ENCODE measurements at places on chromosomes 11 and 22. TPM values are rescaled to one million over a fixed set of nuclear protein-coding genes. Genes with fewer than 3 reads are reported as not detected.

DNA sequence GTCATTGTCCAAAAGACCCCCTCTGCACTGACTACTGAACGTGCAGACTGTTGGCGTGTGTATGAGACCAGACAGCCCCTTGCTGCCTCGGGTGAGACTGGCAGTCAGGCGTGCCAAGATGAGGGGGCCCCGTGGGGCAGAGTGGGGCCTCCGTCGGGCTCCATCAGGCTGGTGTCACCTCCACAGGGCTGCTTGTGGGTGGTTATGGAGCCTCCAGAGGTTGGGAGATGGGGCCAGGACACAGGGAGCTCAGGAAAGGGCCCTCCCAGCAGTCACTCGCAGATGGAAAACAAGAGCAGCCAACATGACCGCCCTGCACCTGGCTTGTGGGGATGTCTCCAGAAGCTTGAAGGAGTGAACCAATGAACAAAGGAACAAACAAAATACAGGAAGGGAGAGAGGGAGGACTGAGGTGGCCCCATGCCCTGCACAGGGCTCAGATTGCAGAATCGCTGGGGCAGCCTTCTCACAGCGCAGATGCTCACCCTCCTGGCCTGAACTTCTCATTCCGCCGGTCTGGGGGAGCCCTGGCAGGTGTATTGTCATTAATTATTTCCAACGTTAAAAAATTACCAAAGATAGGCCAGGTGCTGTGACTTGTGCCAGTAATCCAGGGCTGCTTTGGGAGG lies 5.5 kb upstream of the PHLDA2 start:
- no peak for DNase-seq

GRCh38 chr11:68828155-68828931 lies 13.4 kb downstream of the CPT1A start:
- no peak for DNase-seq

GRCh38 chr11:44351006-44351660 lies 41.2 kb upstream of the ALX4 start:
- no peak for DNase-seq

- DNase-seq, result no peak
Measured at GRCh38 chr11:102727890-102728289, 3.1 kb upstream of the MMP8 start.

- peak; percentile 66 for DNase-seq
Measured at GRCh38 chr11:1868636-1869291, 15.9 kb downstream of the LSP1 start.

- no peak for DNase-seq
Measured at GRCh38 chr22:45047260-45047659, 37.5 kb upstream of the PHF21B start.

- peak; percentile 36 for DNase-seq
Measured at GRCh38 chr11:45333001-45333971, 47.1 kb upstream of the SYT13 start.

- peak; percentile 82 for DNase-seq
Measured at GRCh38 chr22:20268279-20269012, at the start of gene RTN4R. Gene RTN4R (minus strand): TSS chr22:20268318. CDS start chr22:20268092, 226 bp downstream.

DNA sequence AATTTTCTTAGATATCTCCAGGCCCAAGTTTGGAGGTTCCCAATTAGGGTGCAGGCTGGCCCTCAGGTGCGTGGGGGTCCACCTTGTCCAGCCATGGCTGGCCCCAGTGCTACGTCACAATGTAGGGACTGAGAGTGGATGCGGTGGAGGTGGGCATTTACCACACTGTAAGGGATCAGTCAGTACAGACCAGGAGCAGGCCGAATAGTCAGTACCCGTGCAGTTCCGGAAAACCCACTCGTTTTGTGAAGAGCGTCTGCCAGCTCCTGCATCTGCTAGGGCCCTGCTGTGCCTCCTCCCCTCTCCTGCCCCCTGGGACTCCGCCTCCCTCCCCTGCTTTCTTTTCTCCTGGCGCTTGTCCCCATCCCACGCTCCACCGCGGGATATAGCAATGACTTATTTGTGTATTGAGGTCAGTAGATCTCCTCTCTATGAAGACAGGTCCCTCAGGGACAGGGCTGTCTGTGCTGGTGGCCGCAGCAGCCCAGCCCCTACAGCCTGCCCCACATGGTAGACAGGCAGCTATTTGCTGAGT lies 50.4 kb upstream of the SEPTIN5 start:
- peak; percentile 82 for DNase-seq

DNA sequence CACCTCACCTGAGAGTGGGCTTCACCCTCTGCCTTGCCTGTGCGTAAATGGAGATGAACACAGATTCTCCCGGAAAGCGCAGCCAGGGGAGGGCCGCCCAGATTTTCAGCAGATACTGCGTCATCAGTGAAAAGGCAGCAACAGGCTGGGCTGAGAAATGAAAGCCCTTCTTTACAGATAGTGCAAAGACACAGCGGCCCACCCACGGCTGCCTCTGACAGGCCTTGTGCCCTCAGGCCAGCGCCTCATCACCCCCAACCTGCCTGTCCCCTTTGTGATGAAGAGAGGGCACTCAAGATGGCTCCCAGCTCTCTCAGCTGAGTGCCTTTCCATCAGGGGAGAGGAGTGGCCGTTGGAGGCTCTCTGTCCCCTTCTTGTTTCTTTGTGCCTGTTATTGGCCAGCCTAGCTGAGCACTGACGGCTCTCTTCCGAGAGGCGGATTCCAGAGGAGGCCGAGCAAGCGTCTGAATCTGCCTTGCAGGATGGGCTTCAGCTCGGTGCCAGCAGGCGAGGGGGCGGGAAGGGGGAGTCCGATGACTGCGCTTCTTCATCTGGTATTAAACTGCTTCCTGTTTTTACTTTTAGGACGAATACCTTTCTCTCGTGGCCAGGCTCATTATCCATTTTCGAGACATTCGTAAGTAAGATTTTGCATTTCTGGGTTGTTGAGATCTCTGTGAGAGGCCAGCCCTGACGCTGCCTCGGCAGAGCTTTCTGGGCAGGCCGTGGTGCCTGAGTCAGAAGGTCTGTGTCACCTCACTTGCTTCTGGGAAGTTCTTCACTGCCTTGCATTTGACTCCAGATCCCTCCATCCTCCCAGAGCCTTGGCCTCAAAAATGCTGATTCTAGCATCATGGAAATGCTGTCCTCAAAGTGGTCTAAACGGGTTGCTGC lies 43.7 kb downstream of the MED15 start:
- DNase-seq, result peak; percentile 69

- no peak for DNase-seq
Measured at GRCh38 chr11:112025707-112026106, 499 bp downstream of the DLAT start.

DNA sequence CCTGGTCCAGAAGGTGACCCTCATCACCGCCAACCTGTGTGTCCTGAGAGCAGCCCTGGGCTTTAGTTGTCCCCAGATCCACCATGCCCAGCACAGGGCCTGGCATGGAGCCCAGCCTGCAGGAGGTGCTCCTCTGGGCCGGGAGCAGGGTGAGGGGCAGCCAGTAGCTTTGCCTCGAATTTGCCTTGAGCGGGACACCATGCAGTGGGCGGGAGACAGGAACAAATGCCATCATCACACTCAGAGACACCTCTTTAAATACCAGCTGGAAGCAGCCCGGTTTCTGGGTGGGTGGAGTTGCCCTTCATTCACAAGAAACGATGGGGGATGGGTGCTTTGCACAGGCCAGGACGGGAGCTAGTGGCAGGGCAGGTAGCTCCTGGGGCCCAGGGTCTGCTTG lies 19.3 kb downstream of the FLRT1 start:
- DNase-seq, result peak; percentile 87

DNA sequence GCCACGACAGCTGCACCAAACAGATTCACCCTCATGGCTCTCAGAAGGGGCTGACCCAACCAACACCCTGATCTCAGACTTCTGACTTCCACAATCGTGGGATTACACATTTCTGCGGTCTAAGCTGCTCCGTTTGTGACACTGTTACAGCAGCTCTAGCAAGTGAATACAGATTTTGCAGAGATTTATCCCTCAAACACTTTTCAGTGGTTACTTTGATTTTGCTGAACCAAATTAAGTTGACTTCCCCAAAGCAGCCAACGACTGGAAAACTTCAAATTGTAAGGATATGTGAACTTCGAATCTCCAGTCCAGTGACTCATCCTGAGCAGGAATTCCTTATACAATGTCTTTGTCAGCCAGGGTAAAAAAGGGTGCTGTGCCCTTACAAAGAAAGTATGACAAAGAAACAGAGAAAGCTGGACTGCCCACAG lies 14.8 kb upstream of the INCENP start:
- DNase-seq, result no peak

- no peak for DNase-seq
Measured at GRCh38 chr11:25415793-25416192, 916.1 kb upstream of the ANO3 start.

DNA sequence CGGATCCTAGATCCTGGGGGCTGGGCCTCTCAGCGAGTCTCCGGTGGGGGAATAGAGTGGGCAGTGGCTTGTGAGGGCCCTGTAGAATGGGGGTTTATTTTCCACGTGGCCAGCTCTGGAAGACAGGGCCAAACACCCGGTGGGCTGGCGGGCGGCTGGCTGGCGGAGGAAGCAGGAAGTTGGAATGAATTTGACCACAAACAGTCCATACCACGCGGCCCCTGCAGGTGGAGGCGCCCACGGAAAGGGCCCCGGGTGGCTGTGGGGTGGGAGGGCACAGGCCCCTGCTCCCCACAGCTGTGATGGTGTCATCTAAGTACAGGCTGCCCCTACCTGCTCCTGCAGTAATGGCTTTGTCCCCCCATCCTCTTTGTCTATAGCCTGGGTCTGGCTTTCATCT lies 15.1 kb downstream of the MCAT start:
- no peak for DNase-seq

DNA sequence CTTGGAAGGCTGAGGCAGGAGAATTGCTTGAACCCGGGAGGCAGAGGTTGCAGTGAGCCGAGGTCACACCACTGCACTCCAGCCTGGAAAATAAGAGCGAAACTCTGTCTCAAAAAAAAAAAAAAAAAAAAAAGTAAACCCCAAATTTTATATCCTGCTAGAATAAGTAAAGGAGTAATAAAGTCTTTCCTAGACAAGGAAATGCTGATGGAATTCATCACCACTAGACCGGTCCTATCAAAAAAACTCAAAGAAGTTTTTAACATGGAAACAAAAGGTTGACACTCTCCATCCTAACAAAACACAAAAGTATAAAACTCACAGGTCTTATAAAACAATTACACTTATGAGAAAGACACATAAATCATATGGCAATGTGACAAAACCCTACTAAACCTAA lies 213.9 kb downstream of the SBF2 start:
- no peak for DNase-seq

DNA sequence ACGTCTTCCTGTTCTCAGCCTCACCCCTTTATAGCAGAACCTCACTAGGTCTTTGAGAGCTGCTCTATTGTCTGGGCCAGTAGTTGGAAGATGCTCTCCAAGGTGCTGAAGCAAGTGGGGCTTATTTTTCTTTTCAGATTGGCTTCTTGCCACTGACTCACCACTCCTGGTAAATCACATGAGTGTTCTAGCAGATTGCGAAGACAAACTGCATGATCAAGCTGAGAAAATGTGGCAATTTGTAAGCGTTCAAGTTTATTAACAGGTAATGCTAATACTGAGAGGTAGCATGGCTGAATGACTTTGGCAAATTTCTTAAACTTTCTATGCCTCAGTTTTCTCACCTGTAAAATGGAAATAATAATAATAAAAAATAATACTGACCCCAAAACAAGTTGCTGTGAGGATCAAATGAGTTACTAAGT lies 59.2 kb downstream of the CACNG2 start:
- no peak for DNase-seq

- no peak for DNase-seq
Measured at GRCh38 chr11:62445314-62445740, 26.5 kb downstream of the SCGB1A1 start.

DNA sequence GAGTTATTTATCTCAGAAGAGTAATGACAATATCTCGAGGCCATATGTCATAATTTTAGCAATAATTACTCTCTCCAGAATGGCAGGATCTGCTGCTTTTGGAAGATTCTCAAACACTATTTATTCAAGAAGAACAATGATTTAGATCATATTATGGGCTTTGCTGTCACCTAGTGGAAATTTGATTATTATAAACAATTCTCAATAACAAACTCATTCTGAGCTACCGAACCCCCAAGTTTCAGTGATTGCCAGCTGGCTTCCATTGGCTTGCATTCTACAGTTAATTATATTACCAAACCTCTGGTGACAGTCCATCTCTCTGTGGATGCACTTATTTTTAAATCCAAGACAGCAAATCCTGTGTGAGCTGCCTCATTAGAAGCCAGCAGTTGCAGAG lies 27.9 kb upstream of the SLC36A4 start:
- DNase-seq, result no peak

The MLC1 gene
- not detected for total RNA-seq

The ROBO4 gene
- 27.1 TPM for total RNA-seq

The ST13 gene
- total RNA-seq, result 213 TPM

The EHF gene
- 1.3 TPM for total RNA-seq

The CCDC73 gene
- total RNA-seq, result not detected

The TEX12 gene
- not detected for total RNA-seq

The OR8D1 gene
- not detected for total RNA-seq

The SUSD2 gene
- 1.6 TPM for total RNA-seq

The TESMIN gene
- 0.60 TPM for total RNA-seq

The PEX26 gene
- 17.2 TPM for total RNA-seq

The TREH gene
- not detected for total RNA-seq

The KRTAP5-1 gene
- not detected for total RNA-seq

The APOA4 gene
- total RNA-seq, result not detected

The TBRG1 gene
- 19.8 TPM for total RNA-seq
